ENCODE measurements at places on chromosomes 16 and 17.

DNA sequence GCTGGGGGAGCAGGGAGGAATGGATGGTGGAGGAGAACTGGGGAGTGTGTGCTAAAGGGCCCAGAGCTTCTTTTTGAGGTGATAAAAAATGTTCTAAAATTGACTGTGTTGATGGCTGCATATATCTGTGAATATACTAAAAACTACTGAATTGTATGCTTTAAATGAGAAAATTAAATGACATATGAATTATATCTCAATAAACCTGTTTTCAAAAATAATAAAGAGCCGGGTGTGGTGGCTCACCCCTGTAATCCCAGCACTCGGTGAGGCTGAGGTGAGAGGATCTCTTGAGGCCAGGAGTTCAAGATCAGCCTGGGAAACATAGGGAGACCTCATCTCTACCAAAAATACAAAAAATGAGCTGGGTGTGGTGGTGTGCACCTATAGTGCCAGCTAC, 16.8 kb downstream of the SRL start:
- no peak for DNase-seq

DNA sequence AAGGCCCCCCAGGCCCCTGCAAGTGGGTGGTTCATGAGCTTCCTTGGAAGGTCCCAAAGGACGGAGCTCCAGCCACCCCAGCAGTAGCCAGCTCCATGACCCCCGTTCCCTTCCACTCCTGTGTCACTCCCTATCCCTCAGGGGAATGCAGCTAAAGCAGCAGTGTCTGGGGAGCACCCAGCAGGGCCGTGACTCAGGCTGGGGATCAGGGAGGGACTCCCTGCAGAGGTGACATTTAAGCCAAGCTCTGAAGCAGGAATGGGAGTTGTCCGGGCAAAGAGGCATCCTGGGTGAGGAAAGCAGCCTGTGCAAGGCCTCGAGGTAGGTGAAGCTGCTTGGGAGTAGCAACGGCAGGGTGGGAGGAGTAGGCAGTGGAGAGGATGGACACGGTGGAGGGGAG, 11.1 kb upstream of the NPTX1 start:
- no peak for DNase-seq

GRCh38 chr17:82843904-82844680, 4.3 kb upstream of the ZNF750 start:
- no peak for DNase-seq

DNA sequence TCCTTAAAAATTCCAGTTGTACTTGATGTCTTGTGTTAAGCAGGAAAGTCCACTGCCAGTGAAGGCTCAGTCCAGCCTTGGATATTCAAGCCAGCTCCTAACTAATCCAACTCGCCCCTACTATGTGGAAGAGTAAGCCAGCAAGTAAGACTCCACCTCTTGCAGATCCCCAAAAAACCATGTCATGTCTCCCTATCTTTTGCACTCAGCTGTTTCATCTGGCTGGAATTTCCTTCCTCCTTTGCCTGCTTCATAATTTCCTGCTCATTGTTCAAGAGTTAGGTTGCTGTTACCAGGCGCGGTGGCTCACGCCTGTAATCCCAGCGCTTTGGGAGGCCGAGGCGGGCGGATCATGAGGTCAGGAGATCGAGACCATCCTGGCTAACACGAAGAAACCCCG, 37.8 kb downstream of the RBBP6 start:
- no peak for DNase-seq

DNA sequence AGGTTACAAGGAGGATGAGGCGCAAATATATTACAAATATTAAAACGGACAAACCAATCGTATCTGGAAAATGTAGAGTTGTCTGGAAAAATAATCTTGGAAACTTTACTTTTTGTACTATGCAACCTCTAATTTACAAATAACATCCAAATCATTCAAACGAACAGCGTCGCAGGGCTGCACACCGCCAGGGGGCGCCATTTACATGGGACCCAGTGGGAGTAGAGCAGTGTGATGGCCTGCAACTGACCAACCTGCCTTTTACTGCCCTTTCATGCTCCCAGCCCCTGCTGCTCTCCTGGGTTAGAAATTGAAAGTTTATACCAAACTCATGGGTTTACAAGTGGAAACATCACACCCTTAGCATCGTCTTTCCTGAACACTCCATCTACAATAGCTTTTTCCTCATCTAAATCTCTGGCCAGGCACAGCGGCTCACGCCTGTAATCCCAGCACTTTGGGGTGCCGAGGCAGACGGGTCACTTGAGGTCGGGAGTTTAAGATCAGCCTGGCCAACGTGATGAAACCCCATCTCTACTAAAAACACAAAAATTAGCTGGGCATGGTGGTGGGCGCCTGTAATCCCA, 10.0 kb downstream of the PITPNC1 start:
- DNase-seq = peak; percentile 77

DNA sequence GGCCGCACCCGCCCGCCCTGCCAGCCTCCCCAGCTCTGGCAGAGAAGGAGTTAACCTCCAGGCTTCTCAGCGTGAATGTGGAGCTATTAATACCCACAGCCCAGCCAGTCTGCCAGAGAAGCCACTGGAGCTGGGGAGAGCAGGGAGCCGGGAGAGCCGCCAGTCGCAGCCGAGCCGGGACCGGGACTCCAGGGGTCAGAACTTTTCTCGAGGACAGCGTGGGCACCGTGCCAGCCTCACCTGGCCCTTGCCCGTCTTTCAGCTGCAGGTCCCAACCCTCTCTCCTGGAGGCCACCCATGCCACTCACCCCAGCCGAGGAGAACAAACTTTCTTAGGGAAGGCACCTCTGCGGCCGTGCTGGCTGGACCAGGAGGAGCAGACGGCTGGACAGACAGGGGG, 33.8 kb upstream of the SBK1 start:
- DNase-seq = no peak

DNA sequence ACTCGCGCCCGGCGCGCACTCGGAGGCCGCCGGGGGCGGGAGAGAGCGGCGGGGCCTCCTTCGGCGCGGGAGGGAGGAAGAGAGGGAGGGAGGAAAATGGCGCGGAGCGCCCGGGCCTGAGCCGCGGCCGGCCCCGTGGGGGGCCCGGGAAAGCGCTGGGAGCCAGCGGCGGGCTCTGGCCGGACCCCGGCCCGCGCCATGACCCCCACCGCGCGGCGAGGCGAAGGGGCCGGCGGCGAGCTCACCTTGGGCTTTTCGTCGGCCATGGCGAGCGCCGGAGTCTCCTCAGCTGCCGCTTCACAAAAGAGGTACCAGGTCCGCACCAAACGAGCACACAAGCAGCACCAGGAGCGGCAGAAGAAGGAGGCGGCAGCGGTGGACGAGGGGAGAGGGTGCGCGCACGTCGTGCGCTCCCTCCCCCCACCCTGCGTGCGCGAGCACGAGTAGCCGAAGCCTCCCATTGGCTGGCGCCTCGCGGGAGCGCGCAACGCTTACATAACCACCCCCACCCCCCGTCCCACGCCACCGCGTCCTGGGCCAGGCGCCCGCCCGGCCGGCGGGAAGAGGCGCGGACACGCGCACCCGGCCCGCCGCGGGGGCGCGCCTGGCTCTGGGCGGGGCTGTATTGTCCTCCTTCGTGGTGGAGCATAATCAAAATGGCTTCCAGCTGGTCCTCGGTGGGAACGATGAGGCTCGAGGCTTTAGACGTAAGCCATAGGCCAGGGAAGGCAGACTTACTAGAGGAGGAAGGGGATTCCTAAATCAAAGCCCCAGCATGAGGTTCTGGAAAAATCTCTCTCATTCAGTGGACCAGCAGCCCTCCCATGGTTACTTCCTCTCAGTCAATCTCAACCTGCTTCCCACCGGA, at the start of gene SUMO2:
Gene SUMO2, minus strand, starts transcription at position 391 of the 868 bp plus-strand sequence. Its CDS starts 125 bp downstream, at position 266.
- DNase-seq = peak; percentile 96

- peak; percentile 52 for DNase-seq
Measured at GRCh38 chr16:27232061-27232900, 29.0 kb downstream of the KDM8 start.

DNA sequence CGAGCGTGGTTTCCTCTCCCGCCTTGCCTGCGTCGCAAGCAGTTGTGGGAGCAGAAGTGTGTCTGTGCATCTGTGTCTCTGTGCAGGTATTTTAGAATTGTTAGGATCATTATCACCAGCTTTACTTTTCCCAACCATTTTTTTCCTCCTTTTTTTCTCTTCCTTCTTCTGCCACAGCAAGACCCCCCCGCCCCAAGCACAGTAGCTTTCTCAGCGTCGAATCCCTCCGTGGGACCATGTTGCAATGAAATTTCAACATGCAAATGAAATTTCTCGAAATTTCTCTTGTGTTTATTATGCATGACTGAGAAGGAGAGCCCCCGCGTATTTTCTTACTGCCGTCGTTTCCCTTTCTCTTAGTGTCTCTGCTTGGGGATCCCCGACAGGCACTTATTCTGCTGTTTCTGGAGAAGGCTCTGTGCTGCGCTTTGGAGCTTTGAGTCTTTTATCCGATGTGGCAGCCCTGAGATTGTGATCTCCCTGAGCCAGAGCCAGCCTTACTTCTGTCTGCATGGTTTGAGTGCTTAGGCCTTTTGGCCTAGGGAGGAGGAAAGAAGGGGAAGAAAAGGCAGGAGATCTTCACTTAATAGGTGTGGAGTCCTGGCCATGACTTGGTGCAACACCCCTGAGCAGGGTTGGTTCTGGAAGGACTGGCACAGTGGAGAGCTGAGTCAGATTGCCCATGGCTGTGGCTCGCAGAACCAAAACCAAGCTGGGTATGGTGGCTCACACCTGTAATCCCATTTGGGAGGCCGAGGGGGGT, 5.0 kb downstream of the ARMC7 start:
- no peak for DNase-seq

GRCh38 chr16:57304169-57305061, 19.9 kb upstream of the PLLP start:
- DNase-seq = no peak

DNA sequence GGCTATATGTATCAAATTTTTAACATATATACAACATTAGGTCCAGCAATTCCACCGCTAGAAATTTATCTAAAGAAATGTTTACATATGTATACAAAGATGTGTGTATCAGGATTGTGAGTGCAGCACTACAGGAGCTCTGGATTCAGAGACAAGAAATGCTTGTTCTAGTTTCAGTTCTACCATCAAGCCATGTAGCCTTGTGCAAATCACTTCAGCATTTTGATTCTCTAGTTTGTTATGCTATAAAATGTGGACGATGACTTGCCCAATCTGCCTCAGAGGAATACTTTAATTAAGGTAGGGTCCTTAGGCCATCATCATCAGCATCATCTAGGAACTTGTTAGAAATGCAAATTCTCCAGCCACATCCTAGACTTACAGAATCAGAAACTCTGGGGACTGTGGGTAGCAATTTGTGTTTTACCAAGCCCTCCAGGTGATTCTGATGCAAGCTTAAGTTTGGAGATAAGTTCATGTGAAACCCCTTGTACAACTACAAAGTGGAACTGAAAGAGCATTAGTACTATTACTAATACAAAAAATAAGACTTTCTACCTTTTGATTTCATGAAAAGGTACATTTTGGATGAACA, 131.2 kb upstream of the CORO6 start:
- DNase-seq = no peak

DNA sequence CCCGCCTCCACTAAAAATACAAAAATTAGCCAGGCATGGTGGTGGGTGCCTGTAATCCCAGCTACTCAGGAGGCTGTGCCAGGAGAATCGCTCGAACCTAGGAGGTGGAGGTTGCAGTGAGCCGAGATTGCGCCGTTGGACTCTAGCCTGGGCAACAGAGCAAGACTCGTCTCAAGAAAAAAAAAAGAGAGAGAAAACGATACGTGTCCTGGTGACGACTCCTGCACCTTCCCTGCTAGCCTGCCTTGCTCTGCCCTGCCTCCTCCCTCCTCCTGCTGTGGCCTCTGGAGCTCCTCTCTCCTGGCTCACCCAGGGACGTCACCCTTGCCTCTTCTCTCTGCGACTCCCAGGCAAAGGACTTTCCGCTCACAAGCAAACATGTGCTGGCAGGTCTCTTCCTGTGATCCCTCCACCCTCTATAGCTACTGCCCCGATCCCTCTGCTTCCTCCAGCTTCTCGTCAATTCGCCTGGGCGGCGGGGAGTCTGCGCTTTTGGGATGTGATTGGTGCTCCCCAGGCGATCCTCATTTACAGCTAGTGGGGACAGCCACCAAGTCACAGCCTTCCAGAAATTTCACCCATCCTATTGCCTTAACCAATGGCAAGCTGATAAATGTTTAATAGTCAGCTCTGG, 25.5 kb upstream of the CBX4 start:
- DNase-seq = no peak

DNA sequence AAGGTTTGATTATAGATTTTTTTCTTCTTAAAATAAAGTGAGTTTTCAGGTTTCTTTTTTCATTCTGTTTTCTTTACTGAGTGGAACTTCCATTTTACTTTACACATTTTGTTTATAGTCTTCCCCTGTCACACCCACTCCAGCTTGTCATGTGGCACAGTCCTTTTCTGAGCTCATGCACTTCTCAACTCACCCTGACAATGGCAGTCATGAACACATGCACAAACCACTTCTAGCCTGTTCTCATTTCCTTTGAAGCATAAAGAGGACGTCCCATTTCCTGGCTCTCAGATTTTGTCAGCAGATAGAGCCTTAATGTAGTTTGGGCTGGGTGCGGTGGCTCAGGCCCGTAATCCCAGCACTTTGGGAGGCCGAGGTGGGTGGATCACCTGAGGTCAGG, 168.0 kb downstream of the AHSP start:
- DNase-seq = no peak

GRCh38 chr16:85176541-85177447, 64.5 kb upstream of the CIBAR2 start:
- DNase-seq = no peak

GRCh38 chr17:62064029-62064790, 868 bp downstream of the MED13 start:
- no peak for DNase-seq

DNA sequence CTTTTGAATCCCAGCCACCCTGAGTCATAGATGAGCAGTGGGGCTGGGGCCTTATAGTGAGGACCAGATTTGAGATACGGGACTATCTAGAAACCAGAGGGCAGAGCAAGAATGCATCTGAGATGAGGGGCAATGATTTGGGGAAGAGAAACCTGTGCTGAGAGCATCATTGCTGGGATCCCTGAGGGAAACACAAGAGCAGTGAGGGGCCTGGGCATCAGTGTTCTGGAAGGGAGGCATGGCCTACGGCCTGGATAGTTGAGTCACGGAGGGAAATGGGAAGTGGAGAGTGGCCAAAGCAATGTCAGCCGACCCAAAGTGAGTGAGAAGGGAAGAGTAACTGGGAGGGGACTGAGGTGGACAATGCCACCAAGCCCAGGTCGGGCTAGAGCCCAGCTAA, 5.2 kb downstream of the CAMTA2 start:
- DNase-seq = no peak

DNA sequence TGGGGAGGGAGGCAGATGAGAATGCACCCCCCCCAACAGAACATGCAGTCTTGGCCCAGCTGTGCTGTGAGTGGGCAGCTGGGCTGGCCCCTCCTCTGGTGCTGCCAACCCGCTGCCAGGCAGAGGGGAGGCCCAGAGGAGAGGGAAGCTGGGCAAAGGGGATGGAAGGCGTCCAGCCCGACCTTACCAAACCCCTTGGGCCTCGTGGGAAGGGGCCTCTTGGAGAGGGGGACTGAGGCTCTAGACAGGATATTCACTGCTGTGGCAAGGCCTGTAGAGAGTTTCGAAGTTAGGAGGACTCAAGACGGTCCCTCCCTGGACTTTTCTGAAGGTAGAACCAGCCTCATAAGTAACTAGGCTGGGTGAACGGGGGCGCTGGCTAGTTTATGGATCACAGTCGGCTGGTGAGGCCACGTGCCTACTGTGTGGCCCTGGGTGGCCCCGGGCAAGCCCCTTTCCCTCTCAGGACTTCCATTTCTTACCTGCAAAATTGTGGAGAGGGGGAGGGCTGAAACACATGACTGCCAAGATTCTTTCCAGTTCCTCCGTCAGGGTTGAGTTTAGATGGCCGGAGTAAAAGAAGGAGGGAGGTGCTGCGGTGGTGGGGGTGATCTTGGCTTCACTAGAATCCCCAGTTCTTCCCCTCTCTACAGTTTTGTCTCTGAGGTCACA, 857 bp upstream of the STAT5A start:
- DNase-seq = peak; percentile 55
